Femur (tissue), 1 donor: ENCODE measurements at places on chromosomes 3 and 15.

DNA sequence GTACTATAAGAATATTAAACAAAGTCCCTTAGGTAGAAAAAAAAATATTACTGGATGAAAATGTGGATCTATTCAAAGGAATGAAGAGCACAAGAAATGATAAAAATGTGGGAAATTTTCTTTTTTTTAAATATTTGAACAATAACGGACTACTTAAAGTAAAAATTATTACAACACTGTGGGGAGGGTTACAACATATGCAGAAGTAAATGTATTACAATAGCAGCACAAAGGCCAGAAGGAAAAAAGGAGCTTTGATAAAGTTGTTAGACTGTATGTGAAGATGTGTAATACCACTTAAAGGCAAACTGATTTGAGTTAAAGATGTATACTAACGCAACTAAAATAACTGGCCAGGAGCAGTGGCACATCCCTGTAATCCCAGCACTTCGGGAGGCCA is 427.1 kb downstream of the SHQ1 start:
- no peak for DNase-seq

- no peak for DNase-seq
These were observed 147.6 kb downstream of the TIGIT start for GRCh38 chr3:114441386-114441785.

- no peak for DNase-seq
These were observed 232.0 kb downstream of the KCNMB2 start for GRCh38 chr3:178768072-178768864.

- DNase-seq = no peak
These were observed 119.9 kb upstream of the GAP43 start for GRCh38 chr3:115503394-115503793.

- DNase-seq = no peak
These were observed 23.2 kb downstream of the DCP1A start for GRCh38 chr3:53324105-53324504.

DNA sequence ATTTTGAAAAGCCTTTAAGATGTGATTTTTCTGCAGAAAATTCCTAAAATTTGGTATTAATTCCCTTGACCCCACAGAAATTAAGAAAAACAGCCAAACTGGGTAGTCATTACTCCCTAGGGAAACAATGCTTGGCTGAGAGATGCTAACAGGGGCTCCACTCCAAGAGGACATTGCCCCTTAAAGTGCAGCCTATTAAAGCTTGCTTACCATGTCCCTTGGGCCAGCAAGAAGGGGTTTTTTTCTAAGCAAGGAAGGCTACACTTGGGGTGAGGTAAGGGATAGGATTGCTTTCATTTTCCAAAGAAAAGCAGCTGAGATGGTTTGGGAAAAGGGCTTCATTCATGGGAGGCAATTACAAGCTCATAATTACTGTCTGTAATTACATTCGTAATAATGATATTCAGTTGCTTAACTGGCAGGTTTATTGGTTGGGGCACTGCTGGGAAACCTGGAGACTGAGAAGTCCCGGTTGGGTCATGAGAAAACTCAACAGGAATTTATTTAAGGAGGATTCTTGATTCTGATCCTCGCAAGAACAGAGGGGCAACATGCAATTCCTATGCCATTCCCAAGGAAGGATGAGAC is 247.5 kb downstream of the NR1D2 start:
- no peak for DNase-seq

GRCh38 chr3:45464336-45465170 is 76.2 kb downstream of the LARS2 start:
- peak; percentile 32 for DNase-seq

DNA sequence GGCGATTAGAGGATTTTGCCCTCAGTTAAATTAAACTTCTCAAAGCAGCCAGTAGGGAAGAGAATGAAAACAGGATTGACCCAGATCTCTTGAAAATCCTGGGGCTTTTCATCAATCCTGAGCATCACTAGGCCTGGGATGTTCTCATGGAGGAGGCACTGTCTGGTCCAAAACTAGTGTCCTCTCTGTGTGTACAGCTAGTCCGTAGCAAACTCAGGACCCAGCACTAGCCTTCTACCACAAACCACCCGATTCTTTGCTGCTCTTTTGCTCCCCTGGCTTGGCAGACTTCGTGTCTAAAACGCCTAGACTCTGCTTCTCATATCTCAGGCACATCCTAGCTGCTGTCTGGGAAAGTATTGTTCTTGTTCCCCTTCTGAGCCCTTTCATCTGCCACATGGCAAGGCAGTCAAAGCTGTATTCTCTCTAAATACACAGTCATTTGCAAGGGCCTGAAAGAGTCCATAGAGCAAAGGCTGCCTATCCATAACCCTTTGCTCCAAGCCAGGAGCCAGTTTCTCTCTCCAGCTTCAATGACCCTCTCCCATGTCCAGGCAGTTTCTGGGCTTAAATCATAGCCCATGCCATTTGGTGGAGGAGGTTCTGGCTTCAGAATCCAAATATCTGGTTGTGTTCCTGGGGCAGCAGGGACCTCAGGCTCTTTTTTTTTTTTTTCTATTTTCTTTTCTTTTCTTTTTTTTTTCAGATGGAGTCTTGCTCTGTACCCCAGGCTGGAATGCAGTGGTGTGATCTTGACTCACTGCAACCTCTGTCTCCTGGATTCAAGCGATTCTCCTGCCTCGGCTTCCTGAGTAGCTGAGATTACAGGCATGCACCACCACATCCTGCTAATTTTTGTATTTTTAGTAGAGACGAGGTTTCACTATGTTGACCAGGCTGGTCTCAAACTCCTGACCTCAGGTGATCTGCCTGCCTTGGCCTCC is 52.4 kb downstream of the CDC25A start:
- DNase-seq = no peak

GRCh38 chr3:159796744-159797143 is 191.9 kb upstream of the IL12A start:
- DNase-seq = no peak
